Activated naive CD4-positive, alpha-beta T cell treated with anti-CD3 and anti-CD28 coated beads, Interleukin-2, amount 50 U/mL, for 16 hours (primary cell): ENCODE measurements at places on chromosomes 16 and 17.
A peak's percentile ranks its signal among the peaks of the same experiment; 100 is the strongest.

DNA sequence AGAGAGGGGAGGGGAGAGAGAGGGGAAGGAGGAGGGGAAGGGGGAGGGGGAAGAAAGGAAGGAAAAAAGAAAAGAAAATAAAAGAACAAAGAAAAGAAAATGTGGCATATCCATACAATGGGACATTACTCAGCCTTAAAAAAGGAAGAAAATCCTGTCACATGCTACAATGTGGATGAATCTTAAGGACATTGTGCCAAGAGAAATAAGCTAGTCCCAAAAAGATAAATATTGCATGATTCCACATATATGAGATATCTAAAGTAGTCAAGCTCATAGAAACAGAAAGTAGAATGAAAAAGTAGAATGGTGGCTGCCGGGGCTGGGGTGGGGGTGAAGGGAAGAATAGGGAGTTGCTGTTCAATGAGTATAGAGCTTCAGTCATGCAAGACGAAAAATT, 40.4 kb downstream of the CNGB1 start:
- DNase-seq = no peak

GRCh38 chr16:3461151-3461550, 17.7 kb downstream of the NAA60 start:
- DNase-seq = peak; percentile 35

DNA sequence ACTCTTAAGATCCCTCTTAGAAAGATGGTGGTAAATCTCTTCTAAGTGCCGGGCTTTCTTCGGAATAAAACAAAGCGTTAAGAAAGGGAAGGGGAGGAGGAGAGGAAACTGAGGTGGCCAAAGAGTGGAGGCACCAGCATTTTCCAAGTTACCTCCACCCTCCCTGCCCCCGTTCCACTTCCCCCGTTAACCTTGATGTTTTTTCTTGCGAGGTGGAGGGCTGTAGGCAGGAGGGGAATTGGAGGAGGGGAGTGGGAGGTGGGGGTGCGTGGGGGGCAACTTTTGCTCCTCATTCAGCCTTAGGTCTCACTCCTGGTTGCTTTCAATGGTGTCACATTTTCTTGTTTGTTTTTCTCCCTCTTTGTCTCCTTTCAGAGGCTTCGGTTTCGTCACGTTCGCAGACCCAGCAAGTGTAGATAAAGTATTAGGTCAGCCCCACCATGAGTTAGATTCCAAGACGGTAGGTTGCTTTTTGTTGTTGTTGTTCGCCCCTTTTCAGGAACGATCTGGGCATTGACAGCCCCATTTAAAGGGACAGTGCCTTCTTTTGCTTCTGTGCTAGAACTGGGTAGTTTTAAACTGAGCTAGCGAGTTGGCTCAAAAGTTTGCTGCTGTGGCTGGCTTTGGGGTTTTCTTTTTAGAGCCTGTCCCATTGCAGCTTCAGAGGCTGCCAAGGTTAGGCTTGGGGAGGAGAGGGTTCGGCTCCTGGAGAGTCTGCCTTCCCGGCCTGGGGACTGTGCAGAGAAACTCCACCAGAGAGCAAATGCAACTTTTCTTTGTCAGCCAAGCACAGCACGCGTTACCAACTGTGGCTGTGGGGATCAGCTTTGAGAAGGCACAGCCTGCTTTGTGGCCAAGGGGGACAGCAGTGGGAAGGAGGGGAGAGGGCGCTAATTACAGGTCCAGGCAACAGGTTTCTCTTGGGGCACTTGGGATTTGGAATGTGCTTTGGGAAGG, 1.9 kb downstream of the MSI2 start:
- DNase-seq = no peak

DNA sequence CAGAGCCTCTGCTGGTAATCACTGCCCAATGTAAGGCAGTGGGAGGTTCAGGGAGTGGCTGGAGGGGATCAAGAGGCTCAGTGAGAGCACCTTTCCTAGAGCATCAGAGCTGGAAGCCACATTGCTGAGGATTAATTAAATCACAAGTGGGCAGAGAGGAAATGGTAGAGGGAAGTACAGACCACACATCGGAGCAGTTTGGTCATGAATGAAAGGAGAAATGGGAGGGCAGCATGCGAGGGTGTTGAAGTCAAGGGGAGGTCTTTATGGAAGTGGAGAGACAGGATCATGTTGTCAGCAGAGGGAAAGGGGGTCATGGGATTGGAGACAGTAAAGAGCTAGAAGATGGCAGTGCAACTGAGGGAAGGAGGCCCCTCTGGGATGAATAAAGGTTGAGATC, 2.3 kb downstream of the CCL17 start:
- no peak for DNase-seq

- no peak for DNase-seq
Measured at GRCh38 chr17:68621065-68621464, 19.9 kb upstream of the FAM20A start.

DNA sequence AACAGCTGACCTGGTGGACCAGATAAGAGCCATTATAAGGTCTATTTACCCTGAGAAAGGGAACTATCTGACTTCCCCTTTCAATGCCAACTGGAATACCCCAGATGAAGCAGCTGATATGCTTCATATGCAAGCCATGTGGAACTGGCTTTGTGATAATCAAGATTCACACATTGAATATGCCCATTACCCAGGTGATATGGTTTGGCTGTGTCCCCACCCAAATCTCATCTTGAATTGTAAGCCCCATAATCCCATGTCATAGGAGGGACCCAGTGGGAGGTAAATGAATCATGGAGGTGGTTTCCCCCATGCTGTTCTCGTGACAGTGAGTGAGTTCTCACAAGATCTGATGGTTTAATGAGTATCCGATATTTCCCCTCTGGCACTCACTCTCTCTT, 42.1 kb downstream of the IKZF3 start:
- DNase-seq = peak; percentile 33

GRCh38 chr16:28188085-28188916, 23.5 kb downstream of the XPO6 start:
- DNase-seq = no peak

DNA sequence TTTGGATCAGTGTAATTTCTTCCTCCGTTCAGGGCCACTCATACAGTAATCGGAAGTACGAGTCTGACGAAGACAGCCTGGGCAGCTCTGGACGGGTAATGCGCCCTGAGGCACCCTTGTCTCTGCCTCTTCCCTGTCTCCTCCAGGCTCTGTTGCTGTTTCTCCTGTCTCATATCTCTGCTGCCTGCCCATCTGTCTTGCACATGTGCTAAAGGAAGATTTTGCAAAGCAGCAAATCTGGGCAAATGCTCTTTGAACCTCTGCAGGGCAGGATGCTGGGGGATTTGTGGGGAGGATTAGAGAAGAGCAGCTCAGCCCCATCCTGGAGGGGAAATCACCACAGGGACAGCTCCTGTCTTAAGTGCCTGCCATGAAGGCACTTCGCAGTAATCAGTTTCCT, 32.4 kb upstream of the POLR3E start:
- DNase-seq = no peak

- no peak for DNase-seq
Measured at GRCh38 chr16:57952909-57953308, 18.0 kb downstream of the CNGB1 start.

- DNase-seq = no peak
Measured at GRCh38 chr16:46746821-46747776, 1.0 kb downstream of the MYLK3 start.

- DNase-seq = no peak
Measured at GRCh38 chr16:17296431-17296830, 174.3 kb downstream of the XYLT1 start.

DNA sequence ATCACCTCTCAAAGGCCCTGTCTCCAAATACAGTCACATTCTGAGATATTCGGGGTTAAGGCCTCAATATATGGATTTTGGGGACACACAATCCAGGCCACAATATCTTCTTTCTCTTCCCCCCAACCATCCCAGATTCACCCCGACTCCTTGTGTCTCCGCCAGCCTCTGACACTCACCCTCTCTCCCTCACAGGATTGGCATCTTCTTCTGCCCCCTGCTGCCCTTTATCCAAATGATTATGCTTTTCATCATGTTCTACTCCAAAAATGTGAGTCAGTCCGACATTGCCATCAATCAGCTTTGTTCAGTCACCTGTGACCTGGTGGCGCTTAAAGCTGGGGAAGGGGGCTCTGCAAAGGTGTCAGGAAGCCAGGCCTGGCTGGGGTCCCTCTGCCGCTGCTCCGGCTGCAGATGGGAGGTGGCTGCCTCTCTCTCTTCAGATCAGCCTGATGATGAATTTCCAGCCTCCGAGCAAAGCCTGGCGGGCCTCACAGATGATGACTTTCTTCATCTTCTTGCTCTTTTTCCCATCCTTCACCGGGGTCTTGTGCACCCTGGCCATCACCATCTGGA, 35.1 kb downstream of the GDE1 start:
- DNase-seq = no peak

GRCh38 chr17:2067608-2068024, 12.7 kb downstream of the HIC1 start:
- DNase-seq = no peak

- no peak for DNase-seq
Measured at GRCh38 chr17:29546830-29547229, 20.0 kb downstream of the ABHD15 start.

GRCh38 chr17:29138184-29138955, 41.8 kb downstream of the MYO18A start:
- peak; percentile 70 for DNase-seq
